ENCODE measurements at places on chromosomes 1 and 21.

GRCh38 chr1:6490181-6491080 lies 1.0 kb downstream of the PLEKHG5 start:
- DNase-seq = peak; percentile 78

GRCh38 chr21:39720126-39720778 lies 24.7 kb upstream of the IGSF5 start:
- no peak for DNase-seq

- no peak for DNase-seq
These were observed 43.7 kb upstream of the ADAMTS1 start for GRCh38 chr21:26888931-26889330.

GRCh38 chr1:244239261-244239770 lies 188.2 kb downstream of the ZBTB18 start:
- DNase-seq = no peak

- DNase-seq = no peak
These were observed 22.2 kb downstream of the PSMG1 start for GRCh38 chr21:39161064-39161463.

Measured in activated CD4-positive, alpha-beta T cell treated with anti-CD3 and anti-CD28 coated beads, Interleukin-10, Interleukin-2, amounts not matched to agents 100 ng/mL and 50 ng/mL, durations not matched to agents 16 hours and 8 hours (primary cell).